ENCODE measurements at places on chromosomes 11 and 22. TPM values are rescaled to one million over a fixed set of nuclear protein-coding genes. Genes with fewer than 3 reads are reported as not detected.

Gene OR52N4
- total RNA-seq: not detected

DNA sequence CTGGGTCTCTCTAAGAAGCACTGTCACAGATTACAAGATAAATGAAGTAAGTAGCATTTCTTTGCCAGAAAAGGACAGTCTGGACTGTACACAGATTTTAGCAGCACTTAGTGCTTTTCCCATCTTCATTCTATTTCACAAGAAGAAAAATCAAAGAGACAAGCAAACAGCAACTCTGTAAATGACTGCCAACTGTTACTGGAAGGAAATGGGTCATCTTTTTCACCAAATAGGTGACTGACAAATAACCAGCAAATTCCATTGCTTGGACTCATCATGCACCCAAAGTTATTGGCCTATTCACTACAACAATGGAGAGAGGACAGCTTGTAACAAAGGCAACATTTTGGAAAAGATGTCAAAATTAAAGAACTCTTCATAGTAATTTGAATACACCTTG, 28.9 kb upstream of the CARD18 start:
- H3K27me3 ChIP-seq: no peaks in the 10 kb centered on the region
- no peaks in the 10 kb centered on the region for H3K4me1 ChIP-seq
- no peak for DNase-seq
- no peak overlapping the region for H3K27ac ChIP-seq

DNA sequence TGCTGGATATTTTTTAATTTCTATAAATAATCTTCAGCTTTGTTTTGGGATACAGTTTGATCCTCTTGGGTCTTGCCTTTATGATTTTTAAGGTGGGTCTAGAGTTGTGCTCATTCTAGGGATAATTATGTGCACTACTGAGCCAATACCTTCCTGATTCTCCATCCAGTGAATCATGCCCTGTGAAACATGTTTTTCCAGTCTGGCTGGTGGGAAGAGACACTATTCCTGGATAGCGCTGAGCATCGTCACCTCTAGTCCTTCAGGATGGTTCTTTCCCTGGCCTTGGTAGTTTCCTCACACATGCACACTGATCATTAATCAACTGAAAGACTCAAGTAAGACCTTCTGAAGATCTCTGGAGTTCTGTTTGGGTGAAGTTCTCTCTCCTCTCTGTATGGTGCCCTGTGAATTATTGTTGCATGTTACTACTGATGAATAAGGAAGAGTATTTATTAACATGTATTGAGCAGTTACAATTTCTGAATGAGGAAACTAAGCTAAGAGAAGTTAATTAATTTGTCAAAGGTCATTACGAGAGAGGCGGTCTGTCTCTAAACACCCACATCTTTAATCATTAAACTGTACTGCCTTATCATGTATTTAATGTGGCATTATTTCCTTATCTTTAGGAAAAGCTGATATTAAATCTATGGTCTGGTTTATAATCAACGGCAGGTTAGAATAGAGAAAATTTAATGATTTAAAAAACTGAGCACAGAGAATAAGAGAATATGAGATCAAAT, 39.1 kb upstream of the LIPT2 start:
- no peaks in the 10 kb centered on the region for H3K4me1 ChIP-seq
- no peaks in the 10 kb centered on the region for H3K36me3 ChIP-seq
- H3K4me3 ChIP-seq: no peak overlapping the region

- no peaks in the 10 kb centered on the region for H3K4me1 ChIP-seq
- no peak overlapping the region for H3K4me3 ChIP-seq
- H3K27me3 ChIP-seq: no peaks in the 10 kb centered on the region
- H3K27ac ChIP-seq: no peak overlapping the region
- H3K36me3 ChIP-seq: no peaks in the 10 kb centered on the region
- DNase-seq: no peak
Measured at GRCh38 chr11:120102864-120103122, 35.1 kb downstream of the TRIM29 start.

GRCh38 chr22:31347251-31348008, 1.3 kb upstream of the PATZ1 start:
- no peaks in the 10 kb centered on the region for H3K36me3 ChIP-seq
- H3K4me3 ChIP-seq: peak overlapping the region; percentile 37
- peak overlapping the region; percentile 77 for H3K27ac ChIP-seq
- no peaks in the 10 kb centered on the region for H3K27me3 ChIP-seq

Data from pancreas (tissue), 10 donors.